Neural progenitor cell (in vitro differentiated cells): ENCODE measurements at places on chromosomes 7 and 10.

DNA sequence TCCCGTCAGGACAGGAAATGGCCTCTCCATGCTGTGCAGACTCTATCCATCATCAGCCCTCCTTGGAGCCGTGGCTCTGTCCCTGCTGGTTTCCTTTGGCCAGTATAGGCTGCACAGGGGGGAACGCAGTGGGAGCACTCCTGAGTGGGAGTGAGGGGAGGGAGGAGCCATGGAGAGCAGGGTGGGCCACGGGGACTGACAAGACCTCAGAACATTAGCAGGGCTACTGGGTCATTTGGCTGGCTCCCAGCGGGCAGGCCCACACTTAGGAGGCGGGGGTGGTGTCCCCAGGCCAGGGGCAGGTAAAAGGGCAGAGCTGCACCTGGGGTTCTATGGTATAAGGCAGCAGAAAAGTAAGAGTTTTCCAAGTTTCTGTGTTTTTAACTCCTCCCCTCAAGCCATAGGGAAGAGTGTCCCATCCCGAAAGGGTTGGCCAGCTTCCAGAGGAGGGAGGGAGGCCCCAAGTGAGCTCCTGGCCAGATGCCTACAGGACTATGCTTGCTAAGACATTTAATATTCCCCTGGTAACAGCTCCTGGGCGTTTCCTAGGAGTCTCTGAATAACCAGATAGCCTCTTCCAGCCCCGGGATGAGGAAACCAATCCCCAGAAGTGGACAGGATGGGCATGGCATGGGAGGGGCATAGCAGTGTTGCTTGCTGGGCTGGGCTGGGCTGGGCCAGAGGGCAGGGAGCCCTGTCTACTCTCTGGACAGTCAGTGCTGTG, 5.5 kb upstream of the OPN4 start:
- no peak for DNase-seq

DNA sequence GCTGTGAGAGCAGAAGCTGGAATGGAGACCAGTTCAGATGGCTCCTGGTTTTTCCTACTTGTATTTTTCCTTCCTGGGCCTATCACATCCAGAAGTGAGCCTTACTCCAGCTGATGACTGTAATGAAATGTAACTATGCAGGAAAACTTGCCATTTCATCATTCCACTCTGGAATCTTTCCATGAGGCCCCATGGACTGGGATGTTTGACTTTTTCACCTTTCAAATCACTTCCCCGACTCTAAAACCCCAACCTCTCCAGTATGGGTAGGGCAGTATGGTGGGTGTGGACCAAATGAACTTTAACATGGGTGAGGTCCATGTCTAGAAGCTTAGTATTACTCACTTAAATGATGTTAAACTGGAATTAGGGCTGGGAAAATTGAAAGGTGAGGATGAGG, 40.3 kb upstream of the DLD start:
- no peak for DNase-seq

GRCh38 chr10:131703541-131703940, 197.3 kb upstream of the PPP2R2D start:
- no peak for DNase-seq

DNA sequence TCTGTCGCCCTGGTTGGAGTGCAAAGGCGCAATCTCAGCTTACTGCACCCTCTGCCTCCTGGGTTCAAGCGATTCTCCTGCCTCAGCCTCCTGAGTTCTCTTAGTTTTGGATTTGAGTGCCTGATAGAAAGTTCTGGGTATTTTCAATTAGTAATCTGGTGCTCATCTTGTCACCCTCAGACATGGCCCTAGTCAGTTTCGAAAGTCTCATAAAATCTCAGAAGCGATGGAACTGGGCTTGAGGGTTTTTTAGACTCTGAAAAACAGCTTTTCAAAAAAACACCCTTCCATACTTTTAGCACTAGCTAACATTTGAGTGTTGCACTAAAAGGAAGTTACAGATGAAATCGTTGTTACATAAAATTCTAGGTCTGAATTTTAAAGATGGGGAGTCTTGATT, 9.4 kb upstream of the PIP4K2A start:
- no peak for DNase-seq

GRCh38 chr7:43824963-43825362, 44.4 kb downstream of the MRPS24 start:
- DNase-seq: no peak

- DNase-seq: no peak
These were observed 37.8 kb upstream of the ATOH7 start for GRCh38 chr10:68269562-68270290.

DNA sequence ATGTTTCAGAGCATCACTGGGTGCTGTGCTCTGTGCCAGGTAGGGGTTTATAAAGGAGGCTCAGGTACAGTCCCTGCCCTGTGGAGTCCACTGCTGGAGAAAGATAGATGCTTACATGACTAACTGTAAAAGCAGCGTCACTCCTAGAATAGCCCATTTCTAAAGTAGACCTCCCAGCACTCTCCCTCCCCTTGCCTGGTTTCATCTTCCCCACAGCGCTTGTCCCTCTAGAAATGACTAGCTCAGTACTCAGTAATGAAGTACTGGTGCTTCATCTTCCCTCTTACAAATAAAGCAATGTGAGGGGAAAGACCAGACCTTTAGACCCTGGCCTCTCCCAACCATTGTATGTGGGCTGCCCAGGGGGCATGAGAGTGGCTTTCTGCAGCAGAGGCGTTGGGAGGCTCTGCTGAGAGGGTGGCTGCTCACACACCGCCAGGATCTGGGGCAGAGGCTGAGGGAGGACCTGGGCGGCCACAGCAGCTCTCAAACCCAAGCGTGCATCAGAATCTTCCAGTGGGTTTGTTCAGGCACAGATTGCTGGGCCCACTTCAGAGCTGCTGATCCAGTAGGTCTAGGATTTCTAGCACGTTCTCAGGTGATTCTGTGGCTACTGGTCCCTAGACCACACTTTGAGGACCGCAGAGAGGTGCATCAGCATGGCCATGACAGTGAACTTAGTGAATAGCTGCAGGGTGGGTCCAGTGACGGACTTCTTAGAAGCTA, 110.3 kb upstream of the ANLN start:
- DNase-seq: no peak

GRCh38 chr7:131664570-131664969, 108.1 kb upstream of the PODXL start:
- no peak for DNase-seq

- no peak for DNase-seq
These were observed 443.2 kb upstream of the AKR1E2 start for GRCh38 chr10:4382811-4383210.

DNA sequence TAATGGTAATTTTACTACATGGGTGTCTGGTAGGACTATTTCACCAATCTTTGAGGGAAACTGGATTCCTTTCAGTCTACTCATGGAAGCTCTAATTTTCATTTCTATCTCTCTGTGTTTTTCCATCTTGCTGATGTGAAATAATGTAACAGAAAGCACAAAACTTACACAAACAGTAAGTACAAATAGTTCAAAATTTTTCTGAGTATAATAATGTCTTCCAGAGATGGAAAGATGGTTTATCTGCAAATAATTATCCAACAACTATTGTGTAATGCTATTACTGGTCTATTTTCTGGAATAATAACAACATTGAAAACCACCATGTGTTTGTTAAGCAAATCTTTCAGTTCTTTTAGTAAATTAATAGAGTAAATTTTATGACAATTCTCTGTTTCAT, 565.8 kb upstream of the MGMT start:
- no peak for DNase-seq

DNA sequence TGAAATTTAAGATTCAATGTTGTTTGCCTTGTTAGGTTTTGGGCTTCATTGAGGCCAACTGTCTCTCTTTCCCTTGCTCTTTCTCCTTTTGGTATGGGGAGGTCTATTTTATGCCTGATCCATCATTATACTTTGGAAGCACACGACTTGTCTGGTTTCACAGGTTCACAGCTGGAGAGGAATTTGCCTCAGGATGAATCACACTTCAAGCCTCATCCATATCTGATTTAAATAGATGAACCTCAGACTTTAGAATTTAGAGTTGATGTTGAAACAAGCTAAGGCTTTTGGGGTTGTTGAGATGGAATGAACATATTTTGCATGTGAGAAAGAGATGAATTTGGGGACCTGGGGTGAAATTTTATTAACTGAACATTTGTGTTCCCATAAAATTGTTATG, 150.5 kb upstream of the IGFBP3 start:
- no peak for DNase-seq

DNA sequence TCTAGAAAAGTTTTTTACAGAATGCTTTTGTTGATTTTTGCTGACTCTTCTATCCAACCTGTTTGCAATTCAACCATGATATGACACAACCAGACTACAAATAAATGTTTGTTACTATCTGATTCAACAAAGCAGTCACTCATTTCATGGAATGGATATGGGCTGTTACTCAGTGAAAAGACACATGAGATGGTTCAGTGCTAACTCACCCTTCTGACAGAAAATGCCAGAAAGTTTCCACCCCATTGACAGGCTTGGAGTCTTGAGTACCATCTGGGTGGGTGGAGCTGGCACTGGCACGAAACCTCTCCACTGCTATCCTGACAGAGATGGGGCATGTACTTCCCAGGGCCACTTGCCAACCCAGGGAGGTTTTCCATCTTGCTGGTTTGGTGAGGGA, 39.5 kb downstream of the RBM28 start:
- no peak for DNase-seq

DNA sequence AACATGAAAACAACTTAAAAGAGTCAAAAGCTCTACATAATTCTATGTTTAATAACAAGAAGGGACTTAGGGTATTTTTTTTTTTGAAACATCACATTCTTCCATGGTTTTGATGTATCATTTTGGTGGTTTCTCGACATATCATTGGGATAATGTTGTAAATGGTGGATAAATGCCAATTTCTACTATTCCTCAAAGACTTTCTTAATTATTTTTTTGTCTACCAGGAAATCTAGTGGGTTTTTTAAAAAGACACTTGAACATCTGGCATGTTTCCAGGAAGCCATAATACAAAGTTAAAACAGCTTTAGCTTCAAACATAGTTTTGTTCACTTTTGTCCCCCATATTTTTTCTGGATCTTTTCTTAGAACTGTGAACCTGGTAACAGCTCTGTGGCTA, 200.4 kb downstream of the DKK1 start:
- DNase-seq: no peak

GRCh38 chr7:142111499-142111898, at the start of gene MGAM2:
Gene MGAM2 (plus strand): TSS chr7:142111718. CDS start chr7:142116874, 5,156 bp downstream.
- no peak for DNase-seq

DNA sequence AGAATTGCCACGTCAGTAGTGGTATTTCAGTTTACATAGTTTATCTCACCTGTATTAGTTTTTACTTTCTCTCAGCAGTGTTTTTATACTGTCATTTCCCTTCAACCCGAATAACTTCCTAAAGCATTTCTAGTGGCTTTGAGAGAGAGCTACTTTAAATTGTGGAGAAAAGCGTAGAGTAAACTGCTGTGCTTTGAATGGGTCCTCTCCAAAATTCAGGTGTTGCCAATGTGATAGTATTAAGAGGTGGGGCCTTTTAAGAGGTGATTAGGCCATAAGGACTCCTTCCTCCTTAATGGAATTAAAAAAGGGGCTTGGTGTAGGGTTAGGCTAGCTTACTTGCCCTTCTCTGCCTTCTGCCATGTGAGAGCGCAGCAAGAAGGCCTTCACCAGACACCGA, 98.4 kb downstream of the LCOR start:
- DNase-seq: no peak

GRCh38 chr7:157558061-157558460, 221.3 kb downstream of the DNAJB6 start:
- no peak for DNase-seq

DNA sequence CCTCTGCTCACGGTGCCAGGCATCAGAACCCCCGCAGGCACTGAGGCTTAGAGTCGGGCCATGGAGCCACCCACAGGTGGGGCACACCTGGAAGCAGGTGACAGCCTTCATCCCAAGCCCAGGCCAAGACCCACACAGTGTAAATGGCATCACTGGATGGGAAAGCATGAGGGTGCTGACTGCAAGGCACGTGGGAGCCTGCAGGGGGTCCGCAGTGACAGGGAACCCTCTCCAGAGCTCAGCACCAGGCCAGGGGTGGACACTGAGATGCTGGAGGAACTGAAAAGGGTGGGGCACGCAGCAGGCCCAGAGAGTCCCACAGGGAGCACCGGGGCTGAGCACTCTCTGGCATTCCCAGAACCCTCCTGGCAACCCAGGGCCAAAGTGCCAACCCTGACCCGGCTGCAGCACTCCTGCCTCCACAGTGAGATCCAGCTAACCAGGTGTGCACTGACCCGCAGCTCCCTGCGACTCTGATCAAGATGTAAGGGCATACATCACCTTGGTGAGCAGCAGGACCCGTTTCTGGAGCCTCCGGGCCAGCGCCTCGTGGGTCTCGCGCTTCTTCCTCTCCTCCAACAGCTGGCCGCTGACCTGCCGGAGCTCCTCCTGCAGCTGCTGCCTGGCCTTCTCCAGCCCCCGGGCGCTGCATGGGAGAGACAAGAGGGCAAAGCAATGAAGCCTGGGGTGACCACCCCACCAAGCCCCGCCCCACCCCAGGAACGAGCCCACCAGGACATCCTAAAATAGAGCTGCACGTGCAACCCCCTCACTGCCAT, 163.9 kb downstream of the MAD1L1 start:
- DNase-seq: no peak

- DNase-seq: no peak
These were observed 234.9 kb downstream of the HGF start for GRCh38 chr7:81534996-81535395.

- DNase-seq: no peak
These were observed 3.2 kb downstream of the VCL start for GRCh38 chr10:74000892-74001669.

DNA sequence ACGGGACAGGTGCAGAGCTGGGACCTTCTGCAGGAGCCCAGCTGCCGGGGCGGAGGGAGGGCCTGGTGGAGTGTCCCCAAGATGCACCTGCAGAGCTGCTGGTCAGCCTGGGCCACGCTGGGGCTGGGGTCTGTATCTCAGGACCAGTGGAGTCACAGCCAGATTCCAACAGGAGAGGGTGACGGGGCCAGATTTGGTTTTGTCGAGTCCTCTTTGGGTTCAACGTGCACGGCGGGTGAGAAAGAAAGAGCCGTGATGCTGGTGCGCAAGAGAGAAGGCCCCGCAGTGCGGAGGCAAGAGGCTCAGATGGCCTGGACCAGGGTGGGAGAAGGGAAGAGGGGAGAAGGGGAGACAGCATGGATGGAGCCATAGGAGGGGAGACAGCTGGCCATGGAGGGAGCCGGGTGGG, 462.9 kb downstream of the PTPRN2 start:
- no peak for DNase-seq

GRCh38 chr10:119642556-119643111, 8.5 kb upstream of the BAG3 start:
- no peak for DNase-seq

DNA sequence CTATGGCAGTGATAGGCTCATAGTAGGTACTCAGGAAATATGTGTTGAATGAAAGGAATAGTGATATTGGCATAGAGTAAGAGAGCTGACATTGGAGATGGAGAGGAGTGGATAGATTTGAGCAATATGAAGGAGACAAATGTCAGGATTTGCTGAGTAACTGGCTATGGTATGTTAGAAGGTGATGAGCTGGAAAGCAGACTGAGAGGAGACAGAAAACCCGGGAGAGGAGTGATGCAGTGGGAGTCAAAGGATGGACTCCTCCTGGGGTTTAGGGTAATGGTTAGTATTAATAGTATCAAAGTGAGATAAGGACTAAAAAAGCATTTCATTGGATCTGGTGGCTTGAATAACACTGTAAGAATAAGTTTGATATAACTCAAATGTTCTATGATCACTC, 64.8 kb downstream of the CD36 start:
- no peak for DNase-seq
